ENCODE measurements at places on chromosomes 3 and 15.
A peak's percentile ranks its signal among the peaks of the same experiment; 100 is the strongest.

DNA sequence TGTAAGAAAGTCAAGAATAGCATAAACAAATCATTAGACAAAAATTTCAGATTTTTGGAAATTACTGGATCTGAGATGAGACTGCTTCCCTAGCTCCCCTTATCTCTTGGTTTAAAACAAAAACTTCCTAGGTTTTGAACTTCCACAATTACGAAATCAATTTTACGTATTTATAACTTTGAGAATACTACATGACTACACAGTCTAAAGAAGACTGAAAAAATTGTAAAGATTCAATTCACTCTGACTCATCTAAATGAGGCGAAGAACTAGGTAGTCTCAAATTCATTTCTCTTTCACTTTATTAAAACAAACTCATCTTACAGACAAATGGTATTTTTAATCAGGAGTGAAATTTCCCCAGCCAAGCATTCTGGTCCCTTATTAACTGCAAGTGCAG lies 10.3 kb downstream of the CCDC54 start:
- DNase-seq, result no peak

DNA sequence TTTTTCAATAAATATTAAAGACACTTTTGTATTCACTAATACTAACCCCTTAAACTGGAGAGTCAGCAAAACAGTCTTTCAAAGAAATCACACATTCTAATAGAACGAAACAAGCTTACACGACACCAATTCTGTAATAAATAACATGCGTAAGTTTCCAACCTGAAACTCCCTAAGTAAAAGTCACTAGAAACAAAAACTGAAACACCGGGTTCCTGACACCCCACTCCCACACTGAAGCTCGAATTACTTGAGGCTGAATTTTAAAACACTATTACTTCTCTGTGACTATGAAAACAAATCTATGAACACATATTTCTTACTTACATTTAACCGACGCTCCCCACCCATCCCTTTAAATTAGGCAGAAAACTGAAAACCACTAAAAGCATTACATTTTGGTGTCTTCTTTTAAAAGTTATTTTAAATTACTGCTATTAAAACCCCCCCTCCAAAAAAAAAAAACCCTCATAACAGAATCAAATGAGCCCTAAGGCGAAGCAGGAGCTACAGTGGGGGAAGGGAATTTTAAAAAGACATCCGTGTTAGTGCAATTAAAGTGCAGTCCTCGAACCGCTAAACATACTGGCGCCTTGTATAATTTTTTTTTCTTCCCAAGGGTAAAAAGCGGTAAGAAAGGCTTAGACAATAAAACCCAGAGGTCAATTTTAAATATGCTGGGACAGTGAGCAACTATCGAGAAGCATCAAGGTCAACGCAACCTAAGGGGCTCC lies 878 bp downstream of the SPPL2A start:
- DNase-seq, result no peak

GRCh38 chr3:115332998-115333397 lies 185.9 kb upstream of the ZBTB20 start:
- no peak for DNase-seq

- DNase-seq, result no peak
These were observed 57.7 kb downstream of the IQSEC1 start for GRCh38 chr3:13015286-13016082.

- no peak for DNase-seq
These were observed 497 bp upstream of the RPLP1 start for GRCh38 chr15:69451951-69452691.

- DNase-seq, result no peak
These were observed 272.1 kb downstream of the OXSM start for GRCh38 chr3:26061947-26062346.

GRCh38 chr3:47406762-47407149 lies 25.9 kb downstream of the PTPN23 start:
- no peak for DNase-seq

- no peak for DNase-seq
These were observed 547 bp downstream of the WNT7A start for GRCh38 chr3:13879102-13879945.

GRCh38 chr3:122466701-122467240 lies 48.0 kb downstream of the KPNA1 start:
- no peak for DNase-seq

DNA sequence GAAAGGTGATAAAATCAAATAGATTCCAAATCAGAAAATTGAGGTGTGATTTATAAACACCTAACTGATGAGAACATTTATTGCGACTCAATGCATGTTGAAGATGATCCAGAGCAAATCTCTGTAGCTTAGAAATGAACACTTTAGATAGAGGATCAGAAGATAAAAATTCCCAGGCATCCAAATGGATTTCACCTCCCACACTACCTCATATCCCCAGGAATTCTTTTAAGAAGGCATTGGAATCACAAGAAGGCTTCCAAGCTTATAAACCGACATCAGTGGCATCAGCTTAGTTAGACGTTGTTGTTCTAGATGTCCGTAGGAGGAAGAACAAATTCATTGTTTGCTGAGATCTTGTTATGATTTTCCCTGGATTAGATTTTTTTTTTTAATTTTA lies 154.4 kb downstream of the EBLN2 start:
- DNase-seq, result no peak

DNA sequence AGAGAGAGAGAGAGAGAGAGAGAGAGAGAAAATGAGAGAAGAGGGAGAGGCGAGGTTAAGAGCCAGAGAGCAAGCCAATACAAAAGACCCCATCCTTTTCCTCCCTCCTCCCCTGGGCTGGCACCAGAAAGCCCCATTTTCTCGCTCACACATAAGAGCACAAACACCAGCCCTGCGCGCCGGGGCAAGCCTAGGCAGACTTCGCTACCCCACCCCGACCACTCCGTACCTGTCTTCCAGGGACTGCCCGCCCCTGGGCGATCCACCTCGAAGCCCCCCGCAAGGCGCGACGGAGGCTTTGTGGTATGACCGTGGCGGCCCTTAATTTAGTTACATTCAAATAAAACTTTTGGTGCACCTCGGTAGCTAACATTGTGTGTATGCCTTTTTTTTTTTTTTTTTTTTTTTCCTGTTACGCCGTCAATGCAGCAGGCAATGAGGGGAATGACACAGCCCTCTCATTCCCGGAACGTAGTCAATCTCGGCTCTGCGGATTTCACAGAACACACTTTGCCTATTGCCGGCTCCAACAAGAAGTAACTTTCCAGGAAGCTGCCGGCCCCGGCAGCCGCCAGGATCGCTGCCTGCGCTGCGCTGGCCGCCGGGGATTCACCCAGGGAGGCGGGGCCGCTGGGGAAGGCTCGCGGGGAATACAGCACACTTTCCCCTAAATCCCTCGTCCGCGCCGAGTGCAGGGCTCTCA lies 7.7 kb downstream of the BCL6 start:
- no peak for DNase-seq

DNA sequence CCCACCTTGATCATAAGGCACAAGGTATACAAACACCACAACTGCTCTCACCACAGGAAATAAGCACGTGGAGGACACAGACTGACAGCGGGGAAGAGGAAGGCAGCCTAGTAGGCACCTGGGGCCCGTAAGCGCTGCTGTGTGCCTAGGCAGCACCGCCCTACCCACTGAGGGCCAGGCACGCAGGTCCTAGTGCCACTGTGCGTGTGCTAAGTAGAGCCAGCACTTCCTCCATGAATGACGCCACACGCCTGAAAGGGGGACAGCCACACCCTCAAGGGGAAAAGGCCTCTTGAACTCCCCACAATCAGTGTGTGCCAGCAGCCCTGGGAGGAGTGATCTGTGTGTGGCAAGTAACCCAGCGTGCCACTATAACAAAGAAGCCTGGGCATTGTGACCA lies 73.0 kb downstream of the ATP1B3 start:
- DNase-seq, result no peak

DNA sequence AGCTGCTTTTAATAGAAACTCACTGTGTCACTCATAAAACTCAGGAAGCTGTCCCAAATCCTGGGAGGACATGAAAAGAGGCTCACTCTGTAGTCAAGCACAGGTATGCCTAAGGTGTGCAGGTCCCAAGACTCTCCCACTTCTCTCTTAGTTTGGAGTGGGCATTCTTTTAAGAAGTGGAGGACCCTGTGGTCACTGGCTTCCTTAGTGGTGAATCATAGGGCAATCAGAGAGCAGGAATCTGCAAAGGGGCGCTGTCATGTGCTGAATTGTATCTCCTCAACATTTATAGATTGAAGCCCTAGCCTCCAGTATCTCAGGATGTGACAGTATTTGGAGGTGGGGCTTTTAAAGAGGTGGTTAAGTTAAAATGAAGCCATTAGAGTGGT lies 47.2 kb upstream of the ZBTB38 start:
- no peak for DNase-seq

GRCh38 chr3:14286887-14287500 lies 108.4 kb downstream of the LSM3 start:
- no peak for DNase-seq

GRCh38 chr3:189641776-189642175 lies 10.6 kb downstream of the TP63 start:
- DNase-seq, result no peak

GRCh38 chr3:189981668-189982067 lies 139.0 kb downstream of the P3H2 start:
- no peak for DNase-seq

DNA sequence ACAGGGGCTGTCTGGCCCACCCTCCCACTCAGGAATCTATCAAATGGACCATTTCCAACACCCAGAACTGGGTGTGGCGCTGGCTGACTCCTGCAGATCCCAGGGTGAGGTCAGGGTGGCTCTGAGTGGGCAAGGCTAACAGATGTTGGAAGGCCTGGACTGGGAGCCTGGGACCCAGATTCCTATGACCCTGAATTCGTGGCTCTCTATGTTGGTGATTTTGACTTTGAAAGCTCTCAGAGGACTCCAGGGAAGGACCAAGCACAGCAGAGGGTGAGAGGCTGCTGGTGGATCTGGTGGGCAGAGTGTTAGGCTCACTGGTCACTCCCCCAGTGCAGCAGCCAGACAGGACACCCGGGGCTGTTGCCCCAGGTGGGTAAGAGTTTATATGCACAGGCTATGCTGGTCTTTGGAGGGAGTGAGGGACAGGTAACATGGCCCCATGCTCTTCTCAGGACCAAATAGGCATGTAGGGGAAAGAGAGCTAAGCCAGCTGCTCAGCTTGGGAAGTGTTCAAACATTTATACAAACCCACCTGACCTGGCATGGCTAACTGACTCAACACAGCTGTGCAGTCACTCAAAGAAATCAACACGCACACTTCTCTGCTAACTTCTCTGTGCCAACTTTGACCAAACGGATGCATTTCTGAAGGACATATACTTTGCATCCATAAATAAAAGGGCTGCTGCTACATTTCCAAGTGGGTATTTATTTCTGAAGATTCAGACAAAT lies 62.6 kb upstream of the RAB6B start:
- no peak for DNase-seq

DNA sequence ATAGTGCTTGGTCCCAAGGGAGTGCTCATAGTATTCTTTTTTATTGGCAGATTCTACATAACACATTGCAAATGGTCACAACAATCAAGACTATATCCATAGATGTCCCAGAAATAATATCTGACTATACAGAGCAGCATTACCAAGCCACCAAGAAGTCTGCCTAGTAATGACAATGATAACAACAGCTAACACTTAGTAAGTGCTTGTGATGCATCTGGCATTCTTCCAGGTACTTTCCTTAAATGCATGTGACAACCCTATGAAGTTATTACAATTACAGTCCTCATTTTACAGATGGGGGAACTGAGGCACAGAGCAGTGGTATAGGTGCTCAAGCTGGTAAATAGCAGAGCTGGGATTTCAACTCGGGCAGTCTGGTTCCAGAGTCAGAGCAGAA lies 49.6 kb upstream of the ICE2 start:
- DNase-seq, result no peak

- no peak for DNase-seq
These were observed 6.4 kb upstream of the CSTA start for GRCh38 chr3:122318620-122319019.

DNA sequence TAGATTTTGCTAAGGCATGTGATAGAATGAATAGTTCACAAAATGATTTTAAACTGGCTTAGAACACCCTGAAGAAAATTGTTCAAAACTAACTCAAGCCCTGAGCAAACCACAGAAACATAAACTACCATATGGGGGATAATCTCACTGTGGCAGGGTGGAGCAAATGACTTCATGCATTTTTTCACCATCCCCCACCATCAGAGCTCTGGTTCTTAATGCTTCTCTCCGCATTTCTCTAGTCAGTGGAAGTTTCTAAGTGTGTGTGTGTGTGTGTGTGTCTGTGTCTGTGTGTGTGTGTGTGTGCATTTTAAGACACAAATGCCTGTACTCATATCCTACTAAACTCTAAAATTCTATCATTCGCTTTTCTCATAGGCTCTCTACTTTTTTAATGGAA lies 107.1 kb upstream of the PHLDB2 start:
- no peak for DNase-seq

GRCh38 chr3:133301194-133301593 lies 98.7 kb upstream of the BFSP2 start:
- no peak for DNase-seq

DNA sequence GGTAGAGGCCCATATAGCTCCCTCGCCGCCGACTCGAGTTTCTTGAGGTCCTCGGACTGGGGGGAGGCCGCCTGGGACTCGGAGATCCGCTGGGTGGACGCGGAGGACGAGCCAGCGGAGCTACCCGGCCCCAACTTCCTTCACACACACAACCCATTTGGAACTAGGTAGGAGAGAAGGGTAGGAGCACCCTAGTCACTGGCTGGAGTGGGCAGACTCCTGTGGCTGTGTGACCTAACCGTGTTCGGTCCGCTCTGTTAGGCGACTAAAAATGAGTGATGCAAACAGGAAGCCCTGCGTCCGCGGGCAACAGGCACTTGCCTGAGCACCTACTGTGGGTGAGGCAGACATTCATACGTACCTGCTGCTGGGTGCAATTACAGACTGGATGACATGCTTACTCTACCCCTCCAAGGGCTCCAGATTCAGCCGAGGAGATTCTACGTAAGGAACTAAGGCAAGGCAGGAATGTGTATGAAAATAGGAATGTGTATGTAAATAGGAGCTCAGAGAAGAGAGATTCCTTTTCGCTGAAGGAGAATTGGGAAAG lies 4.6 kb upstream of the SIN3A start:
- DNase-seq, result peak; percentile 21

DNA sequence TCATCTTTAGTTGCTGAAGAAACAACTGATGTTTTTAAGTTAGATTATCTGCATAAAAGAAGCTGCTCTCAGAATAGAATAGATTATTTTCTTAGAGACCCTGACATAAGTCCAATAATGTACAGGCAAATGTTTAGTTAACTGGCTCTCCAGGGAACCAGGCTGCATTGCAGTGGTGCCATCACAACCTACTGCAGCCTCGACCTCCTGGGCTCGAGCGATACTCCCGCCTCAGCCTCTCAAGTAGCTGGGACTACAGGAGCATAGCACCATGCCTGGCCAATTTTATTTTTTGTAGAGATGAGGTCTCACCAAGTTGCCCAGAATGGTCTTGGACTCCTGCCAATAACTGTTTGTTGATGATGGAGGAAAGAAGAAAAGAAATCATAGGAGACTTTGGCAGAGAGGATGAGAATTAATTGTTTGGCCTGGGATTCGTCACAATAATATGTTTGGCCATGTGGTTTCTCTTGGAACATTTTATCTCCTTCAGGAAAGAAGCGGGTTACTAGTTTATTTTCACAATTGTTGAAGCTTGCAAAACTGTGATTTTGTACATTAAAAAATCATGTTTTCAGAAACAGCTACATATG lies 429.2 kb downstream of the CADM2 start:
- no peak for DNase-seq

Data from stimulated activated CD8-positive, alpha-beta memory T cell treated with anti-CD3 and anti-CD28 coated beads, Interleukin-12 subunit alpha, Interleukin-12 subunit beta, amount 100 ng/mL, for 1 hour (primary cell).